Right lung (tissue), 10 donors: ENCODE measurements at places on chromosomes 16 and 17. TPM values are rescaled to one million over a fixed set of nuclear protein-coding genes. Genes with fewer than 3 reads are reported as not detected.
A peak's percentile ranks its signal among the peaks of the same experiment; 100 is the strongest.

DNA sequence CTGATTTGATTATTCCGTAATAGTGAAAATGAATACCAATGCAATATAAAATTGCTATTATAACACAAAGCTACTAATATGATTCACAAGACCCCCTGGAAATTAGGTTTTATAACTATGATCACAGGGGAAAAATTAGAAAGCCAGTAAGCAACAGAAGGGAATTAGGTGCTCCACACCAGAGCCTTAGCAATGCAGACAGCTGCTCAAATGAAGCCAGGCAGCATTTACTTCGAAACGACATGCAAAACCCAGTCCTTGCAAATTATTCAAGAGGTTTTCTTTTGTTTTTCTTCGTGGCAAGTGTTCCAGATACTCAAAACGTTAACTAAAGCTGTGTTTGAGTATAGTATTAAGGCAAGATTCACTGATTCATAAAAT lies 47.9 kb downstream of the TOX3 start:
- DNase-seq, result no peak

DNA sequence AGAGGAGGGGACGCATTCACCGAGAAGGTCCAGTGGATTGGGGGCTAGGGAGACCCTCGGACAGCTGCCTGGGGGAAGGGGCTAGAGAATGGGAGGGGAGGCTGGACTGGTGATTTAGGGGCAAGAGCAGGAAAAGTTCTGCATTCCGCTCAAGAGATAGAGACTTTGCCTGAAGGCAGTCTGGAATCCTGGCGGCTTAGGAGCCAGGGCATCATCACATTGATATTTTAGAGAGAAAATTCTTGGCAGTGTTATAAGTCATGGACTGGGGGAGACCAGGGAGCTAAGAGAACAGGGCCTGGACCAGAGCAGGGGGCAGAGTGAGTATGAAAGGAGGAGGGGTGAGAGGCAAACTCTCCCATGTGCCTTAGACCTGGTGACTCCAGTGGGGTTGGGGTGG lies 35.8 kb downstream of the MSI2 start:
- DNase-seq, result no peak

The PPM1D gene
- polyA plus RNA-seq, result 20.0 TPM

DNA sequence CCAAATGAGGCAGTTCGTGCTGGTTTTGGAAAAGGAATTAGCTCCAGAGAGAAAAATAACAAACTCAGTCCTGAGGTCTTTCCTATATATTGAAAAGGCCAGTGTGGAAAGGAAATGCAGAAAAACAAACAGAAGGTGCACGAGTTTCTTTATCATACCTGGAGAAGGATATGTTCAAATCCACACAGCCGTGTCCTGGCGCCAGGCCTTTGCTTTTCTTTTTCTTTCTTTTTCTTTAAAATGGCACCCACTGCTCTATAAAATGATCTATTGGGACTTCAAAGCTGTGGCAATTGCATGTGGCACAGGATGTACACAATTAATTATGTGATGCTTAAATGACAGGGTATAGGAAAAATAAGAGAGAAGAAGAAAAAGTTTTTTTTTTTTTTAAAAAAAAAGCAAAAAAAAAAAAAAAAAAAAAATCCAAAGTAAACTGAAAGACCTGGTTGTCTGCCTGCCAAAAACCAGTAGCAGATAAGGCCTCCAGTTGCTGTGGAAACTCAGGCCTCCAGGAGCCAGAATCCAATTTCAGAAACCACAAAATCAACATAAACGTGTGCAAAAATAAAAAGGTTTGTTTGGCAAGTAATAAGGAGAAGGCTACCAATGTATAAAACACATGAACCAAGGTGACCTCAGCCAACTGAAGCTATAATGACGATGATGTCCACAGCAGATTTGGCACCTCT lies 957.6 kb upstream of the SOX9 start:
- DNase-seq, result peak; percentile 40

The SENP3 gene
- 70.5 TPM for polyA plus RNA-seq

GRCh38 chr17:69908626-69909368 lies 166.2 kb upstream of the KCNJ16 start:
- DNase-seq, result no peak

The ZG16 gene
- 0.14 TPM for polyA plus RNA-seq

The PLCG2 gene
- polyA plus RNA-seq, result 9.8 TPM

DNA sequence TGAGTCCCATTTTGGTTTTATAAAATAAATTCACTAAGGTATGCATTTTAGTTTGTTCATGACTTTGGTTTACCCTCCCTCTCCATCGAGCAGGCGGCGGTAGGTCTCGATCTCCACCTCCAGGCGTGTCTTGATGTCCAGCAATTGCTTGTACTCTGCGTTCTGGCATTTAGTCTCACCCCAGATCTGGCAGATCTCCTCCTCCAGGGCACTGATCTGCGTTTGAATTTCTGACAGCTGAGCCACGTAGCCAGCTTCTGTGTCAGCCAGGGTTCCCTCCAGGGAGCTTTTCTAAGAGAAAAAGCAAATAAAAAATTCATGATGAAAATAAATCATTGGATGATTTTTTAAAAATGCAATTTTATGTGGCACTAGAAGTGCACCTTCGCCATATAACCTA lies 4.2 kb downstream of the KRT24 start:
- no peak for DNase-seq

GRCh38 chr17:70658317-70658716 lies 489.0 kb downstream of the KCNJ2 start:
- no peak for DNase-seq

The CCNF gene
- 13.2 TPM for polyA plus RNA-seq

GRCh38 chr16:50038756-50039529 lies 13.9 kb downstream of the CNEP1R1 start:
- no peak for DNase-seq

- no peak for DNase-seq
Measured at GRCh38 chr17:37761059-37761458, 16.2 kb upstream of the HNF1B start.

- no peak for DNase-seq
Measured at GRCh38 chr16:13402601-13403000, 501.2 kb downstream of the SHISA9 start.

GRCh38 chr17:37676115-37676925 lies 33.1 kb upstream of the DDX52 start:
- no peak for DNase-seq

The MRPL38 gene
- 73.1 TPM for polyA plus RNA-seq

GRCh38 chr17:76368545-76368944 lies 14.8 kb upstream of the PRPSAP1 start:
- no peak for DNase-seq

The MT1X gene
- 16.7 TPM for polyA plus RNA-seq

DNA sequence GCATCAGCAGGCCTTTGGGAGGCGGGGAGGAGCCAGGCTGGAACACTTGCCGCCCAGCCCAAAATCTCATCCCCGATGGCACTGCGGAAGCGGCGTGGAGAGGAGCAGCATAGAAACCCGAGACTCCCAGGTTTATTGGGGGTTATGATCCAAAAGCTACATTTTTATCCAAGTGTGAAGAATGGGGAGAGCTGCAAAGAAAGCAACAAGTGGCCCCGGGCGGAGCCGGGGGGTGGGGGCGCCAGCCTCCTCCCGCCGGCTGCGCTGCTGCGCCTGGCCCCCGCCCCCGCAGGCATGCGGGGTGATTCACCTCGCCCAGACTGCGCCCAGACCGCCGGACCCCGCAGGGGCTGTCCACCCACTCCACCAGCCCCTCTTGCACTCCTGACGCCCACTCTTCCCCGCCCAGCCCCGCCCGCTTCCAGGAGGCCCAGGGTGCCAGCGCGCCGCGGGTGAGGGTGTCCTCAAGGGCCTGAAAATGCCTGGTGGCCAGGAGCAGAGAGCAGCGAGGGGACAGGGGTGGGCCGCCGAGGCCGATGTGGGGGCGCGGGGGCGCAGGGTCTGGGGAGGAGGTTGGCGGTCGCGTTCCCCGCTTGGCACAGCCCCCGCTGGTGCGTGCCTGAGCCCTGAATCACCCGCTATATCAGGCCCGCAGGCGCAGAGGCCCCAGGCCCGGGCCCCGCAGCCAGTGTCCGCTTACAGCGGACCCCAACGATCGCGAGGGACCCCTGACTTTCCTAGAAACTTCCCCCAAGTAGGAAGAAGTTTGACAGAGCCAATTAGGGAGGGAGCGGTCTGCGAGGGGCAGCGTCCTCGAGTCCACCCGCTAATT lies 1.3 kb downstream of the CAVIN1 start:
- DNase-seq, result peak; percentile 50

GRCh38 chr17:31900877-31901276 lies 631 bp downstream of the UTP6 start:
- no peak for DNase-seq

GRCh38 chr16:8943966-8944759 lies 19.5 kb downstream of the USP7 start:
- no peak for DNase-seq

DNA sequence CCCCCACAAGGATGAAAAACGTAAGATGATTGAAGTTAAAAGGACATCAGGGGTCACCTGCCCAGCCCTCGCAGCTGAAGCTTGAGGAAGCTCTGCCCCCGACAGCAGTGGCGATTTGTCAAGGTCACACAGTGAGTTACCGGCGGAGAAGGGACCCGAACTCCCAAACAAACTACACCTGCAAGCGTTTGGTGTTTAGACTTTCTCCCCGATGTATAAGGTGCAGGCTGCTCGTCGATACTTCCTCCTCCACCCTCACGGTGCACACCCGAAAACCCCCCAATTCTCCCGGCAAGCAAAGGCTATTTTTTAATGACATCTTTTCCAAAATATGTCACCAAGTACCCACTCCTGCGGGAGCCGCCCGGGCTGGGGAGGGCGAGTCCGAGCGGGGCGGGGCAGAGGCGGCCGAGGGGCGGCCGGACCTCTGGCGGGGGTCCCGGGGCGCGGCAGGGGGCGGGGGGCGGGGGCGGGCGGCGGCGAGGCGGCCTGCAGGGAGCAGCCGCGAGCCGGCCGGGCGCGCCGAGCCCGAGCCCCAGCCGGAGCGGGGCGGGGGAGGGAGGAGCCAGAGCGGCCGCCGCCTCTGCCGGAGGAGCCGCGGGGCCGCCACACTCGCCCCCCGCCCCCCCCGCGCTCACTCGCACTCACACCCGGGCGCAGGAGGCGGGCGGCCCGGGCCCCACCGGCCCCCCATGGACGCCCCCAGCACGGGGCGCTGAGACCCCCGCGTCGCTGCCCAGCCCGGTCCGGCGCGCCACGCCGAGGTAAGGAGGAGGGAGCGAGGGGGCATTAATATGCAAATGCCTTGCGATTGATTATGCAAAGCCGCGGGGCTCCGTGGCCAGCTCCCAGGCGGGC lies at the start of gene THRA:
Gene THRA (plus strand): TSS at position 637 of the 858 bp plus-strand sequence. CDS start 11,524 bp downstream, outside the sequence.
- DNase-seq, result peak; percentile 60

The TPSG1 gene
- polyA plus RNA-seq, result 0.29 TPM

- no peak for DNase-seq
Measured at GRCh38 chr16:17417740-17418139, 53.0 kb downstream of the XYLT1 start.

- no peak for DNase-seq
Measured at GRCh38 chr17:72882426-72882825, 210.1 kb downstream of the SLC39A11 start.

- DNase-seq, result no peak
Measured at GRCh38 chr17:15290605-15291004, 25.5 kb upstream of the PMP22 start.

- no peak for DNase-seq
Measured at GRCh38 chr16:50834701-50835100, 92.8 kb downstream of the CYLD start.

DNA sequence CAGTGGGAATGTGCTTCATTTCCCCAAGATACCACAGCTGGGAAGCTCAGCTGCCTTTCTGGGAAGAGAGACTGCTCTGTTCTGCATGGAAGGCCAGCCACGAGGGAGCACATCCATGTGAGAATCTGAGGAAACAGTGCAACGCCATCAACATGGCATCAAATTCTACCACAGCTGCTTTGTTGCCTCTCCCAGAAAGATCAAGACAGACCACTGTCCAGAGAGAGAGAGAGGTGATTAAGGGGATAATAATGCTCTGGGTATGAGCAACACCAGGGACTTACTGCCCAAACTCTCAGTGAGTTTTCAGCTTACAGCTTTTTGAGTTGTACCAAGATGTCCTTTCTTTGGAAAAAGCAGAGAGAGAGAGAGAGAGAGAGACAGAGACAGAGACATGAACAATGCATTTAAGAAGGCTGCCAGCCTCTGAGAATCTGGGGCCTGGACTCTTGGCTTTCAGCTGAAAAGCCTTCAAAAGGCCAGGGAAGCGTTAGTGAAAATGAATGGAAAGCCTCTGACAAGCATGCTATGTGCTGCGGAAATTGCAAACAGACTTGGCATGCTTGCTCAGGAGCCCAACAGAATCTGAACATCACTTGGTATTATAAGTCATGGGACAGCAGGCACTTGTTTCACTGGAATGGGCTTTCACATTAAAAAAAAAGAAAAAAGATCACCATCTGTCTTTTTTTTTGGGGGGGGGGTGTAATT lies 223.1 kb downstream of the MAP2K6 start:
- DNase-seq, result peak; percentile 4

The GLIS2 gene
- polyA plus RNA-seq, result 22.8 TPM

DNA sequence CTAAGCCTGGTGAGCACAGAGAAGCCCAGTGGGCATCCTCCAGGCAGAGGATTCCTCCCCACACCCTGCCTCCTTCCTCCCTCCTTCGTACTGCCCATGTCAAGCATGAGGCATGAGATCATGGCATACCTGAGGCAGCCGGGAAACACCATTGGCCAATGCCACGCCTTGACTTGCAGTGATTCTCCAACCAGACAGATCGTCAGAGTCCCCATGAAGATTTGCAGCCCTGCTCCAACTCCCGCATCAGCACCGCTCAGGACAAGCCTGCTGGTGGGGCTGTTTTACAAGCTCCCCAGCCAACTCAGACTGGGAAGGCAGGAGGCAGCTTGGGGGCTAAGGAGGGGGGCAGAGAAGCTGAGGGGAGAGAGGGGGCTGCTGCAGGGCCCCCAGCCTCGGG lies 2.9 kb upstream of the KRT16 start:
- DNase-seq, result no peak

- no peak for DNase-seq
Measured at GRCh38 chr17:4142107-4142900, 526 bp downstream of the ZZEF1 start.

- no peak for DNase-seq
Measured at GRCh38 chr16:28984091-28984490, 761 bp upstream of the LAT start.

DNA sequence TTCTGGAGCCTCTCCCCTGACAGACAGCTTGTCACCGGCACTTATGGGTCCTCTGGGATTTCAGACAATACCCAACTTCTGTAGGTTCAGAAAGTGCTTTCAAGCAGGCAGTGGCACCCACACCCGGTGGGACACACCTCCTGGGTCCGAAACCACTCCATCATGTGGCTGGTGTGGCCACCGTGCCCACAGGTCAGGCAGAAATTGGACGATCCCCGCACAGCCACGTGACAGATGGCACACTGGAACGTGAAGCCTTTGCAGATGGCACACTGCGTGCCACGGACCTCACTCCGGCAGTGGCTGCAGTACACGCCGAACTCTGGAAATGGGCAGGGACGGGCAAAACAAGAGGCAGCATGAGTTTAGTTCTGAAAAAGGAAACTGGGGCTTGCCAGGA lies 99.5 kb upstream of the FA2H start:
- no peak for DNase-seq

The HEATR9 gene
- 0.14 TPM for polyA plus RNA-seq
